ENCODE measurements at places on chromosomes 2 and 18.

DNA sequence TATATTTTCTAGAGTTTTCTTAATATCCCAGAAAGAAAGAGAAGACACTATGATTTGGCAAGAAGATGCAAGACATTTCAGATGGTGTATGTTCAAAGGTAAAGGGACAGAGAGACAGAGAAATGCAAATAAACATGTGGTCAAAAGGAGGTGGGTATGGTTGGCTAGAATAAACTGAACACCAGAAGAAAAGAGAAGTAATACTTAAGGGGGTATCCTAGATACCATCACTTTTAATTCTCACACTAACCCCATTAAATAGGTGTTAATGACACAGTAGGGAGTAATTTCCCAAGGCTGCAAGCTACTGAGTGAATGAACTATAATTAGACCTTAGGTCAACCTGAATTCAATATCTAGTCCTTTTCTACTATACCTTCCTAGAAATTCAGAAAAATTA lies 111.2 kb upstream of the CD226 start:
- DNase-seq = no peak

DNA sequence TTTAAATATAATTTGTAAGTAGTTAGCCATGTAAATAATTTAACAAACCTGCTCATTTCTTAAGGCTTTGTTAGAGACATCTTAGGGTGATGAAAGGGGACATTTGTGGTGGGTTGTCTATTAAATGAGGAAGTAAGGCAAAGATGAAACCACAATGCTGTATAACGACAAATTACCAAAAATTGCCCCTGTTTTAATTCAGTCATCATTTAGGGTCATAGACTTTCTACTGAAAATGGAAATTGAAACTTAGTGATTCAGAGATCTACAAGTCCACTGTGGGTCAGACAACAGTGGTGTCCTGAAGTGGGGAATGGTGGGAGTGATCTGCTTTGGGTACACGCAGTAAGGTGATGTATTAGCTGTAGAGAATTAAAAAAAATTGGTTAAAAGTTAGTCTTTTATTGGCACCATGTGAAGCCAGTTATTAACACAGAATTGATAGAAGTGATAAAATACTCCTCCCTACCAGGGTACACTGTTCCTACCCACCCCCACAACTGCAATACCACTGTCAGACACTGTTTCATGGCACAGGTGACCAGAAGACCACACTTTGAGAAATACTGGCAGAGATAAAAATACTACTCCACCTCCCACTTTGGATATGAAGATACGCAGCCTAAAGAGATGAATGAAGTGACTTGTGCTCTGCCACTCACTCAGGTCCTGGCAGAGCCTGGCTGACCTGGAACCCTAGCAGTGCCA lies 13.4 kb downstream of the CERS6 start:
- DNase-seq = no peak

DNA sequence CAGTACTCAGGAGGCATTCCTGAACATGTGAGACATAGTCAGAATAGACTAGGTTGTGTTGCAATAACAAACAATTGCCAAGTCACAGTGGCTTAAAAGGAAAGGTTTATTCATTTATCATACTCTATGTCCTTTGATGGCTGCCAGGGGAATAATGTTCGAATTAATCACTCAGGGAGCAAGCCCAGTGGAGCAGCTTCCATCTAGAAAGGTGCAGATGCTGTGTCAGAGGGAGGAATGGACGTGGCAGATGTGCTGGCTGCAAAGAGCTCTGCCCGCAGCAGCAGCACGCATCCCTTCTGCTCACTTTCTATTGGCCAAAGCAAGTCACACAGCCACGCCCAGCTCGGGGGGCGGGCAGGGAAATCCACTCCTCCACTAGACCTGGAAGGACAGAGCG lies 105.9 kb upstream of the AQP4 start:
- no peak for DNase-seq

GRCh38 chr18:50190236-50190635 lies 4.7 kb downstream of the MYO5B start:
- DNase-seq = no peak

GRCh38 chr2:225488743-225489142 lies 89.2 kb downstream of the NYAP2 start:
- no peak for DNase-seq

DNA sequence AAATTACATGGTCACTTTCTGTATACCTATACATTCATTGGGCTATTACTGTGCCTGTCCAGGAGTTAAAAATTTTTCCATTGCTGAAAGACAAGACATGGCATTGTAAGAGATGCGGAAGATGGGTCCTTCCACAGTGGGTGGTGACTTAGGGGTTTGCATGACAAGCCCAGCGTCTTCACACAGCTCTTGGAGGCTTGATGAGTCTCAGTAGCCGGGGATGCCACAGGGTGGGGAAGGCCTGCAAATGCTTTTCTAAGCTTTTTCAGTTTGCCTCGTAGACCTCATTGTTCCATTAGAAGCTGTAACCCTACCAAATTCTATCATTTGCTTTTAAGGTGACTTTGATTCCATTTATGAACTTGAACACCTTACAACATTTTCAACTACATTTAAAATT lies 18.1 kb upstream of the MAPRE3 start:
- DNase-seq = no peak

- no peak for DNase-seq
Observed at GRCh38 chr2:176812246-176812775, 400.3 kb upstream of the HNRNPA3 start.

- no peak for DNase-seq
Observed at GRCh38 chr2:106336737-106337136, 131.5 kb downstream of the RGPD3 start.

DNA sequence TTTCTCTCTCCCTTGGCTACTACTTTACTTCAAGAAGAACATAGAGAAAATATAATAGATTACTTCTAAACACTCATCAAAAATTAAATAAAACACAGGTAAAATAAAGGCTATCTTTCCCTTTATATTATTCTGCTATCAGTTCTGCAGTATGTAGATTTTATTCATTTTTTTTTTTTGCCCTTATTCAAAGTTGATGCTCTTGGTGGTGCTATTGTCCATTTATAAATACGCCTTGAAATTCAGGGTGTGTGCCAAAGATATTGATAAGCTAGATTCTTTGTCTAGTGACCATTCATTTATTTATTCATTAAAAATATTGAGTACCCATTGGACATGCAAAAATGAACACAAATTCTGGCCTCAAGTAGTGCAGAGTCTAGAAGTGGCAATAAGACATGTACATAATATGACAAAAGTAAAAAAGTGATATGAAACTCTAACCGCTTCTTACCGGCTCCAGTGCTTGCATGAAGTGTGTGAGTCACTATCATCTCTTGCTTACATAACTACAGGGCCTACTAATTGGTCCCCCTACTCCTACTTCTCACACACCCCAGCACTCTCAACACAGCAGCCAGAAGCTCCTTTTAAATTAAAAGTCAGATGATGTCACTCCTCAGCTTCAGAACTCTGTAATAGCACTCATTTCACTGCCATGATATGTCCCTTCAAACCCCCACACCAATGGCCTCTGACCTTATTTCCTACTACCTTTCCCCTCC lies 208.3 kb upstream of the FANCL start:
- no peak for DNase-seq

All from thoracic aorta (tissue), 2 donors.